ENCODE measurements at places on chromosomes 2 and 18.

GRCh38 chr2:147657086-147658000 lies 187.5 kb upstream of the ACVR2A start:
- DNase-seq: no peak

GRCh38 chr2:217105733-217106649 lies 246.1 kb upstream of the TNP1 start:
- no peak for DNase-seq

GRCh38 chr18:54636217-54636616 lies 45.2 kb downstream of the DYNAP start:
- no peak for DNase-seq

- no peak for DNase-seq
These were observed 34.0 kb upstream of the TMEFF2 start for GRCh38 chr2:192228685-192229084.

GRCh38 chr2:109295070-109295780 lies 166.2 kb downstream of the SH3RF3 start:
- DNase-seq: no peak
